Activated CD4-positive, CD25-positive, alpha-beta regulatory T cell treated with anti-CD3 and anti-CD28 coated beads, Interleukin-2, amount 50 U/mL, for 24 hours (primary cell): ENCODE measurements at places on chromosomes 7 and 10.

DNA sequence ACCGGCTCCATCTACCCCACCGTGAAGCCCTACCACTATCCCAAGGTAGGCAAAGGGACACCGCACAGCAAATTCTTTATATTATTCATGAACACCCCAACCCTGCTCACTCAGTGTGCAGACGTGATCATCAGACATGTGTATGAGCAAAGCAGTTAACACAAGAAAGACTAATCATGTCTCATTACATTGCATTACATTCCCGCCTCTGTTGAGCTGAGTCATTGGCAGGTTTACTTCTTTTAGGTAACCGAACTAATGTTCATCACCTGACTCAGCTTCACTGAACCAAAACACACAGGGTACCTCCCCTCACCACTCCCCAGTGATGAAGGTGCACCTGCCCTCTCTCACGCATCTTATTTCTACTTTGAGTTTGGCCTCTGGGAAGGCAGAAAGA lies 233.4 kb downstream of the PAXIP1 start:
- ATAC-seq, result no peak

DNA sequence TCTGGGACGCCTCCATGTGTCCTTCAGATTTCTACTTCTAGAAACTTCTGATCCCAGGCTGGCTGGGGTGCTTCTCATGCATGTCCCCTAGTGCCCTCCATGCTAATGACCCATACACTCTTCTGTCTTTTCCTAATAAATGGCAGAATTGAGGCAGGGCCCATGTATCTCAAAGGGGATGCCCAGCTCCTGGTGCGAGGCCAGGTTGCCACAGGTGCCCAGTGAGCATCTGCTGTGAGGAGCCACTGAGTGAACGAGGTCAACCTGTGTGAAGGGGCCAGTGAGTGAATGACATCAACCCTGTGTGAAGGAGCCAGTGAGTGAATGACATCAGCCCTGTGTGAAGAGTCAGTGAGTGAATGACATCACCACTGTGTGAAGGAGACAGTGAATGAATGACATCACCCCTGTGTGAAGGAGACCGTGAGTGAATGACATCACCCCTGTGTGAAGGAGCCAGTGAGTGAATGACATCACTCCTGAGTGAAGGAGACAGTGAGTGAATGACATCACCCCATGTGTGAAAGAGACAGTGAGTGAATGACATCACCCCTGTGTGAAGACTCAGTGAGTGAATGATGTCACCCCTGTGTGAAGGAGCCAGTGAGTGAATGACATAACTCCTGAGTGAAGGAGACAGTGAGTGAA lies 478.9 kb downstream of the PTPRN2 start:
- no peak for ATAC-seq

DNA sequence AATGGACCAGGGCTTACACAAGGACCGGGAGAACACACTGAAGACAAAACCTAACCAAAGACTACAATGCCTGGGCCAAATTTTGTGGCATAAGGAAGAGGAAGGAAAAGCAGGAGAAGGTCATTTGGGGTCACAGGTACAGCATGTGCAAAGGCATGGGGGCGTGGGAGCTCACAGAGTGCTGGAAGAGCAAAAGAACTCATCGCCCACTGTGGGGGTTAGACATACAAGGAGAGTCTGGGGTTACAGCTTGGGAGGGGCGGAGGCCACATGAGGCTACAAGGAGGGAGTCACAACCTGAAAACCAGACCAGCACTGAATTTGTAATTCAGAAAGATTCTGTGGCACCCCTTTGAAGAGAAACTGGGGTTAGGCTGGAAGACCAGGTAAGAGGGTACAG lies 9.7 kb downstream of the PUS7 start:
- ATAC-seq, result no peak

DNA sequence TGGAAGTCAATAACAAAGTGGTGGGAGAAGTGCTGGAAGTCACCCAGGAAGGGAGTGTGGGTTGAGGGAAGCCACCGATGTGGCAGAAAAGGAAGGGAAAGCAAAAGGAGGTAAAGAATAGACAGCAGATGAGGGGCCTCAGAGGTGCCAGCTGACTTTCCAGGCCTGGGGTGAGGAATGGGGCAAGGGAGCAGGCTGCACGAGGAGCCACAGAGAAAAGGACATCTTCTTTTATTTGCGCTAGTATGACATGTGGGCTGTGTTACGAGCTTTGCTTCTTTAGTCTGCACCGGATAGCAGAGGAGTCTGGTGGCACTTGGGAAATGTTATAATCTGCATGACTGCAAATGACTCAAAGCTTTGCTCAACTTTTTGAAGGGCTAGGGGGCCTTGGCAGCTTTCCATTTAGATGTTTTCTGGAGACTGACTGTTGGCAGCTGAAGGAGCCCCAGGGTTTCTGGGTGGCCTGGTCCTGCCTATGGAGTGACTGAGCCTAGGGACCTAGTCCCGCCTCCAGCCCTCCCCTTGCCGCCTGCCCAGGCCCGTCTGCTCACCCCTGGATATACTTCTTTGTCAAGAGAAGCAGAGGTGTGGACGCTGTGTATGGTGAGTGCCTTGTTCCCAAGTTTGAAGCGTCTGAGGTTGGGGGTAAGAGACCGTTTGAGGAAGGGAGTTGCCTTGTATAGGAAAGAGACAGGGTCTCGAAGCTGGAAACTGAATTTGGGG lies 5.1 kb downstream of the PRXL2A start:
- no peak for ATAC-seq

GRCh38 chr10:132301371-132302330 lies 6.1 kb downstream of the STK32C start:
- no peak for ATAC-seq

DNA sequence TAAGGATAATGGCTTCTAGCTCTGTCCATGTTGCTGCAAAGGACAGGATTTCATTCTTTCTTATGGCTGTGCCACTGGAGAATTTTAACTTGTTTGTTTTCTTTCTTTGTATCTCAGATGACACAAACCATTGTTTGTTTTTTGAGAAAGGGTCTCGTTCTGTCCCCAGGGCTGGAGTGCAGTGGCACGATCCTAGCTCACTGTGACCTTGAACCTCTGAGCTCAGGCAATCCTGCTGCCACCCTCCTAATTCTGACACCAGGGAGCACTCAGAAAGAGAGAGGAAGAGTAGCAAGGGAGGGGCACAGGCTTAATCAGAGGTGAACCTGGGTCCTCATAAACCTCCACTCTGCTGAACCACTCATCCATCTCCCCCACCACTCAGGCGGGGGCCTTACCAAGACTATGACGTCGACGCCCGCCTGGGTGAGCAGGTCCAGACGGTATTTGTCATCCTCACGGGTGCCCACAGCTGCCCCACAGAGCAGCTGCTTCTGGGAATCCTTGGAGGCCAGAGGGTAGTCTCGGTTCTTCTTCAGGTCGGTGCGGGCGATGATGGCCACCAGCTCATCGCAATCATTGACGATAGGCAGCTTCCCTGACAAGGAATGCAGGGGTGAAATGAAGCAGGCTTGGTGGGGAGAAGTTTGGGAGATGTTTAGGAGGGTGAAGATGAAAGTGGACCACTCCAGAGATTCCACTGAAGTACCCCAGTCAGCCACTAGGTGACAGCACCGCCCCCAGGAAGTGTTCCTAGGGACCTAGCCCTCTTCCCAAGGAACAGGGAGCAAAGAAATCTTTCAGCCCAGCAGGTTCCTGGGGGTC lies 11.6 kb downstream of the IMPDH1 start:
- no peak for ATAC-seq

DNA sequence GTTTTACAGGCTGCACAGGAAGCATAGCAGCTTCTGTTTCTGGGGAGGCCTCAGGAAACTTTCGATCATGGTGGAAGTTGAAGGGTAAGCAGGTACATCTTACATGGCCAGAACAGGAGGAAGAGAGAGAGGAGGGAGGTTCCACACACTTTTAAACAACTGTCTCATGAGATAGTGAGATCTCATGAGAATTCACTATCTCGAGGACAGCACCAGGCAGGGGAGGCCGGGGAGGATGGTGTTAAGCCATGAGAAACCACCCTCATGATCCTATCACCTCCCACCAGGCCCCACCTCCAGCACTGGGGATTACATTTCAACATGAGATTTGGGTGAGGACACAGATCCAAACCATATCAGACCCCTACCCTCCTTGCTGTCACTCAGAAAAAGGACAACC lies 23.7 kb downstream of the ZNF503 start:
- no peak for ATAC-seq

DNA sequence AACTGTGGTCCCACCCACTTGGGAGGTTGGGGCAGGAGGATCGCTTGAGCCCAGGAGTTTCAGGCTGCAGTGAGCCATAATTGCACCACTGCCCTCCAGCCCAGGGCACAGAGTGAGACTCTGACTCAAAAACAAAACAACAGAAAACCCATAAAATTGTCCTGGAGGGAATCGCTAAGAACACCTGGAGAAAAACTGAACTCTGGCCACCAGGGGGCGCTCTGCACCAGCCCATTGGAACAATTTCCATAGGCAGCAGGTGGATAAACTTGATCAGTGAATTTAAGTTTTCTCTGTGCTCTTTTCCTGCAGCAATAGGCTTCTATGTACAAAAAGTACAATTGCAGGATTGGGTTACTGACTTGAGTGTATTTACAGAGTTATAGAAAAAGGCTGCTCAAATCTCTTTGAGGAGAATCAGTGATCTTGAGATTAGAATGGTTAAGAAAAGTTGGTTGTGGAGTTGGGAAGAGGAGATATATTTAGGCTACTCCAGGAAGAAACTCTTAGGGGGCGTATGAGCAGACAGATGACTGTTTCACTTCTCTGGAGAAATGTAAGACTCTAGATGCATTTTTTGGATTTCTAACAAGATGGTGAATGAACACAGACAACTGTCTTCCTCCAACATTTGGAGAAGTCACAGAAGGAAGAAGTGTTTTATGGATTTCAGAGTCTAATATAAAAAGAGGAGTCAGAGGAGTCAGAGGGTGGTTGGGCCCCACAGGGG lies 274.9 kb upstream of the GALNT17 start:
- ATAC-seq, result no peak

DNA sequence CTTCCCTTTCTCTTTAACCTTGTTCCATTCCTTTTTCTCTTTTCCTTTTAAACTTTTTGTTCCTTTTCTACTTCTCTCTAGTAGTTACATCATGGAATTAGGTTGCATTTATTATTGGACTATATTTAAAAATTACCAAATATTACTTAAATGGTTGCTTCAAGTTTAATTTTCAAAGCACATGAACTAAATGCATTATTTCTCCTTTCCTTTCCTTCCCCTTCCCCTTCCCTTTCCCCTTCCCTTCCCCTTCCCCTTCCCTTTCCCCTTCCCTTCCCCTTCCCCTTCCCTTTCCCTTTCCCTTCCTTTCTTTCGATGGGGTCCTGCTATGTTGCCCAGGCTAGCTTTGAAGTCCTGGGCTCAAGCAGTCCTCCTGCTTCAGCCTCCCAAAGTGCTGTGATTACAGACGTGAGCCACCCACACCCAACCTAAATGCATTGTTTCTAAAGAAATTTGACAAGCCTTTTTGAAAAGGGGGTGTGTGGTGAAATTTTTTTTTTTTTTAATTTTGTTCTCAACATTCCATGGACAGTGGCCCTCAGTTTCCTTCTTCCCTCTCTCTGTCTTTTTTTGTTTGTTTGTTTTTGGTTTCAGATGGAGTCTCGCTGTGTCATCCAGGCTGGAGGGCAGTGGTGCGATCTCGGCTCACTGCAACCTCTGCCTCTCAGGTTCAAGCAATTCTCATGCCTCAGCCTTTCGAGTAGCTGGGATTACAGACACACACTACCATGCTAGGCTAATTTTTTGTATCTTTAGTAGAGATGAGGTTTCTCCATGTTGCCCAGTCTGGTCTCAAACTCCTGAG lies 31.2 kb downstream of the TMEM60 start:
- ATAC-seq, result no peak

DNA sequence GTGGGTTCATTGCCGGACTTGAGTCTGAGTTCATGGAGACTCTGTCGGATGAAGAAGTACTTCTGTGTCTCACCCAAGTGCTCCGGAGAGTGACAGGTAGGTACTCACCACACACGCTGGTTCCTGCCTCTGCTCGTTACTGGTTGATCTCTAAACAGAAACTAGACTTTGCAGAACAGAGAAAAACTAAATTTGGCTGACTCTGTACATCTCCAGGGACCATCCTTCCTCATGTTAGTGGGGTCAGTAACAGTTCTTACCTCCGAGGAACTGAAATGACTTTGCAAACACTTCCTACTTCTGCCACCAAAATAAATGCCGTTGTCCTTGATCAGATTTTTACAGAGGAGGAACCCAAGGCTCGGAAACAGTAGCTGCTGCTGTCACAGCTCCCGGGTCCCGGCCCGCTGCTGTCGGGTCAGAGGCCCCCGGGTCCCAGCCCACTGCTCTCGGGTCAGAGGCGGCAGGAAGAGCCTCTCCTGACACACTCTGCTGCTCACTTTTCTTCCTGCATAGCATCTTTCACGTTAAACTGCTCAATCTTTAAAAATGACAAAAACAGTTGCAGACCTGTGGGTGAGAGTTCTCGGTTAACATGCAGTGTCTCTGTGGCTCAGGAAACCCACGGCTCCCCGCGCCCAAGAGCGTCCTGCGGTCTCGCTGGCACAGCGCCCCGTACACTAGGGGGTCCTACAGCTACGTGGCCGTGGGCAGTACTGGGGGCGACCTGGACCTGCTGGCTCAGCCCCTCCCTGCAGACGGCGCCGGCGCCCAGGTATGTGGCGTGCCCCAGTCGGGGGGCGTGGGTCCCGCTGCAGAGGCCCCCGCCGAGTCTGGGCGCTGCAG lies 4.8 kb upstream of the MTG1 start:
- peak; percentile 63 for ATAC-seq

- no peak for ATAC-seq
Observed at GRCh38 chr10:49625411-49625810, 11.6 kb downstream of the CHAT start.

DNA sequence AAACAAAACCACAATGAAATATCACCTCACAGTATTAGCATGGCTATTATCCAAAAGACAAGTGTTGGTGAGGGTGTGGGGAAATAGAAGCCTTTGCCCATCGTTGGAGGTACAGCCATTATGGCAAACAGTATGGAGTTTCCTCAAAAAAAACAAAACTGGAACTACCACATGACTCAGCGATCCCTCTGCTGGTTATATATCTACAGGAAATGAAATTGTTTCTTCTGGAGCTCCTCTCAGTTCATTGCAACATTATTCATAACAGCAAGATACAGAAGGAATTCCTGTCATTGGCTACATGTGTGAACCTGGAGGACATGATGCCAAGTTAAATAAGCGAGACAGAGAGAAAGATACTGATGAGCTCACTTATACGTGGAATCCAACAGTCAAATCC lies 2.4 kb upstream of the UBE3C start:
- no peak for ATAC-seq

GRCh38 chr7:122304319-122304975 lies at the start of gene FEZF1:
Gene FEZF1, minus strand, starts transcription at chr7:122304750. Its CDS starts 313 bp downstream, at chr7:122304437.
- ATAC-seq, result no peak

DNA sequence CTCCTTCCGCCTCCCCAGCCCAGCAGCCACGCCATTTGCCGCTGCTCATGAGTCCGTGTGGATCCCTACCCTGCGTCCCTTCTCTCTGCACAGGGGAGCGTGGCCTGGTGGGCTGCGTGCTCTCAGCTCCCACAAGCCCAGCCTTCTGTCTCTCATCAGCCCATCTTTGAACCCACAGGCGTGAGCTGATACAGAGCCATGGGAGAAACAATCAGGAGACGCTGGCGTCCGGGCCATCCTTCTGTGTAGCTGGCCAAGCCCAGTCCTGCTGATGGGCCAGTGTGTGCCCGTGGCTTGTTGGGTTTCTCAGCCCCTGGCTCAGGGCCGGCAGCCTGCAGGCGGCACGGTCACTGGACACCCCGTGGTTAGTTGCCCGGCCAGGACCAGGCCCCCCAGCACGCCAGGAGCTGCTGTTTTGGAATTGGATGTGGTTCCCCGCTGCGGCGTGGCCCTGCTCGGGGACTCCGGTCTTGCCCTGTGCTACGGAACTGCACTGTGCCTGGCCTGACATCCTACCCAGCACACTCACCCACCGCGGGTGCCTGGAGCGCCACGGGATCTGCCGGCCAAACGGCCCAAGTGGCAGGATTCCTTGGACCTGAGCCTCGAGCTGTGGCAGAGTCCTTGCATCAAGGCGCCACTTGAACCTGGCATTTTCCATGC lies 88.9 kb downstream of the ELFN1 start:
- no peak for ATAC-seq
